Activated CD4-positive, alpha-beta T cell treated with anti-CD3 and anti-CD28 coated beads, Interleukin-2, amount 50 U/mL, for 48 hours (primary cell): ENCODE measurements at places on chromosomes 11 and 22.

DNA sequence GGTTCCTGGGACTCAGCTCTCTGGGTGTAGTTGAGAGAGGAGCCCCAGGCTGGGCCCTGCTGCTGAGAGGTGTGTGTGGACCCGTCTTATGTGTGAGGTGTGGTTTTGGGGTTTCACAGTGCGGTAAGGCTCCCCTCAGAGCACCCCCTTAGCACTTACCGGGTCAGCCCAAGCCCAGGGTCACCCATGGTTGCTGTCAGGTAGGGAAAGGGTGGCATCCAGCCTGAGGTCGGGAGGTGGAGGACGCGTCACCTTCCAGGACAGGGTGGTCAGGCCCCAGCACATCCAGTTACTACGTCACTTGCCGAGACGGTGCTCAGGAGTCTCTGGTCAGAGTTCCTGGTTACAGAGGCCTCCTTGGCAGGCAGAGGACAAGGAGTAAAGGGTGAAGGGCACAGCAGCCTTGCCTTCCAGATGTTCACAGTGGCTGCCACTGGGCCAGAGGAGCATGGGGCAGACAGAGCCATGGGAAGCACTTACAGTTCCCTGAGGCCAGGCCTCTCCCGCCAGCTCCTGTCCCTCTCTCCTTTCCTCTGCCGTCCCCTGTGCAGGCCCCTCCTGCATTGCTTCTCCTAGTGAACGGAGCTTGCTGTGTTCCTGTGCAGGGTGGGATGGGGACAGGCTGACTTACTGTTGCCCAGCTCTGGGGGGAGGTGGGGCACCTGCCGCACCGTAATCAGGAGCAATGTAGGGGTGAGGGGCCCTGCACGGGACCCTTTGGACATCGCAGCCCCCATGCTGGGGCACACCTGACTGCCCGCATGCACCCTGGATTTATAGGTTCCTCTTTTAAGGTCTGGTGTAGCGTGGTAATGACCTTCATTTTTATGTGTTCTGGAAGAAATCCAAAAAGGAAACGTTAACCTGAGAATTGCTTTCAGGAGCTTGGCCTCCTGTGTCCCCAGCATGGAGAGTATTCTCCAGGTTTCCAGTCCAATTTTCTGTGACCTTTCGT lies 285.9 kb downstream of the TBC1D22A start:
- no peak for DNase-seq

- no peak for DNase-seq
Observed at GRCh38 chr22:46672731-46673130, 52.5 kb downstream of the GRAMD4 start.

GRCh38 chr11:132704781-132705375 lies 827.4 kb downstream of the OPCML start:
- no peak for DNase-seq

DNA sequence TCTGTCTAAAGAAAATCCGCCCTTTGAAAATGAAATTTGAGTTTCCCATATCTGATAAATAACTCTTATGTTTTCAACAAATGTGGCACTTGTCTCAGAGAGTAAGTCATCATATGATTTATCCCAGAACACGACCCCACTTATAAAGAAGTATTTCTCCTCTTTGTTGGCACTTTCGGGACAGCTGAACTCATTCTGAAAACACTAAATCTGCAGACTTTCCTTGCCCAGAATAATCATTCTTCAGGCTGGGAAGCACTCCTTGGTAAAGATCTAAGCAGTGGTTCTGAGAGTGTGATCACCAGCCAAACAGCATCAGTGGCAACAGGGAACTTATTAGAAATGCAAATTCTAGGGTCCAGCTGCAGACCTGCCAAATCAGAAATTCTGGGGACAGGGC lies 532.2 kb upstream of the API5 start:
- no peak for DNase-seq

- no peak for DNase-seq
Observed at GRCh38 chr11:93512073-93512475, 31.1 kb downstream of the SMCO4 start.

DNA sequence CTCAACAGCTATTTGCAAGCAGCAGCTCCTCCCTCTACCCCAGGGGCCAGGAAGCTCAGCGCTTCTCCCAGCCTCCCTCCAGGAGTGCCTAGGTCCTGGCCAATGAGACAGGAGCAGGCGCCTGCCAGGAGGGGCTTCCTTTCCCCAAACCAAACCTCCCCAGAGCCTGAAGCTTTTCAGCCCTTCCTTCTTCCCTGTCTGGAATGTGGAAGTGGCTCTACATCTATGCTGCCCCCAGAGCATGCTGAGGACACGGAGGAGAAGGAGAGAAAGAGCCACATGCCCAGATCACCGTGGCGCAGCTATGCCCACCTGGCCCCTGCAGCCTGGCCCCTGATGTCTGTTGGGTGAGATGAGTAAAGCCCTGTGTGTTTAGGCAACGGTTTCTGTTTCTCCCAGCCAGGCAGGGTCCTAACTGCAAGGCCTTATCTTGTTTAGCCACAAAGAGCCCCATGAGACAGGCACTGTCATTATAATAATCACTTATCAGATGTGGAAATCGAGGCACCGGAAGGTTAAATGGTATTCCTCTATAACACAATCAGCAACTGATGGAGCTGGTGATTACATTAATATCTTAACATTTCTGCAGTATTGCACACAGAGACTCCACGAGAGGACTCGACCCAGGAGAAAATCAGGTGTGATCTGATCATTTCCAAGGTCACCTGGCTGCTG lies 315.8 kb downstream of the CTTN start:
- DNase-seq: no peak

DNA sequence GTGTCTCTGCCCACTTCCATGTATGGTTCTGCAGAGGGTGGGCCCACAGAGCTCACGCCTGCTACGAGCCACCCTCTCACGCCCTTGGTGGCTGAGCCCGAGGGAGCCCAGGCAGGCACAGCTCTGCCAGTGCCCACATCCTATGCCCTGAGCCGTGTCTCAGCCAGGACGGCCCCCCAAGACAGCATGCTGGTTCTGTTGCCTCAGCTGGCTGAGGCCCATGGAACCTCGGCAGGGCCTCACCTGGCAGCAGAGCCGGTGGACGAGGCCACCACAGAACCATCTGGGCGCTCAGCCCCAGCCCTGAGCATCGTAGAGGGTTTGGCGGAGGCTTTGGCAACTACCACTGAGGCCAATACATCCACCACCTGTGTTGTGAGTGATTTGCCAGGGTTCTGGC lies 64.0 kb downstream of the OTOG start:
- DNase-seq: no peak

- DNase-seq: no peak
Observed at GRCh38 chr11:1650918-1651262, 21.3 kb downstream of the KRTAP5-5 start.

DNA sequence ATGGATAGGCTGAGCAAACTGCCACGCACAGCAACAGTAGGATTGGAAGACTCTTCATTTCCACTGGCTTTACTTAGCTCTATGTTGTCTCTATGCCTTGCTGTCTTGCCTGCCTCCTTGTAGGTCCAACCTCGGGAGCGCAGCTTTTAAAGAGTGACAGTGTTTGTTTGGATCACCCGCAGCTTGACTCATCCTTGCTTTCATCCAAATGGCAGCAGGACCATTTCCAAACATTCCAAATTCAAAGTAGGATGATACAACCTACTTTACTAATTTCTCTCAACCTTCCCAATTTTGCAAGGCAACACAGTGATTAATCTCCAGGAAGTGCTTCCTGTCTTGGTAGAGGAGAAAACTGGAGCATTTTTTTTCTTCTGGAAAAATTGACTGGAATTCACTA lies at the start of gene MMP3:
MMP3 (minus strand) TSS at position 121 of the 400 bp plus-strand sequence; CDS start at position 58, 63 bp downstream.
- DNase-seq: no peak

DNA sequence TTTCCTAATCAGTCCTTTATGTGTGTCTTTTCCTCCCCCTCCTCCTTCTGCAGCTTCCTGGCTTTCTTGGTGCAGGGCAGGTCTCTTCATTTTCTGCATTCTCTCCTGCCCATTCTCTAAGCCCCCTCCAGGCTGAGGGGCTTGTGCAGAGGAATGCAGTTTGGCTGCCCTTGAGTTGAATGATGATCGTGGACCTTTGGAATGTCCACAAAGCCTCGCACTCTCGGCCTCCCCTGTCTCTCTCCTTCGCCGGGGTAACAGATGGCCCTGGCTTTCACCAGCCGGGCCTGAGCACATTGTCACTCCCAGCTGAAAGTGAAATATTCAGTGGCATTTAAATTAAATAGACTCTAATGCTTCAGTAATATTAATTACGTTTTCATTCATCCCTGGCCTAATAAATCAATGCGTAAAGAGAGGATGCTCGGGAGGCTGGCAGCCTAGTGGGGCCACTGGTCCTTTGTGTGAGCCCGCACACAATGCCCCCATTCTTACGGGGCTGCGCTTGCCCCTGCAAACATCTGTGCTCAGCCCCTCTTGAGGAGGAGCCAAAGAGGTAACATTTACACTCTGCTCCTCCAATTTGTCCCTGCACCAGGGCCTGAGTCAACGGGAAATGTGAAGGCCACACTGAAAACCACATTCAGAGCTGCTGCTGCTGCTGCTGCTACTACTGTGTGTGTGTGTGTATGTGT lies 64.9 kb upstream of the PAX6 start:
- DNase-seq: no peak

- no peak for DNase-seq
Observed at GRCh38 chr11:125494031-125494360, 2.1 kb downstream of the FEZ1 start.

DNA sequence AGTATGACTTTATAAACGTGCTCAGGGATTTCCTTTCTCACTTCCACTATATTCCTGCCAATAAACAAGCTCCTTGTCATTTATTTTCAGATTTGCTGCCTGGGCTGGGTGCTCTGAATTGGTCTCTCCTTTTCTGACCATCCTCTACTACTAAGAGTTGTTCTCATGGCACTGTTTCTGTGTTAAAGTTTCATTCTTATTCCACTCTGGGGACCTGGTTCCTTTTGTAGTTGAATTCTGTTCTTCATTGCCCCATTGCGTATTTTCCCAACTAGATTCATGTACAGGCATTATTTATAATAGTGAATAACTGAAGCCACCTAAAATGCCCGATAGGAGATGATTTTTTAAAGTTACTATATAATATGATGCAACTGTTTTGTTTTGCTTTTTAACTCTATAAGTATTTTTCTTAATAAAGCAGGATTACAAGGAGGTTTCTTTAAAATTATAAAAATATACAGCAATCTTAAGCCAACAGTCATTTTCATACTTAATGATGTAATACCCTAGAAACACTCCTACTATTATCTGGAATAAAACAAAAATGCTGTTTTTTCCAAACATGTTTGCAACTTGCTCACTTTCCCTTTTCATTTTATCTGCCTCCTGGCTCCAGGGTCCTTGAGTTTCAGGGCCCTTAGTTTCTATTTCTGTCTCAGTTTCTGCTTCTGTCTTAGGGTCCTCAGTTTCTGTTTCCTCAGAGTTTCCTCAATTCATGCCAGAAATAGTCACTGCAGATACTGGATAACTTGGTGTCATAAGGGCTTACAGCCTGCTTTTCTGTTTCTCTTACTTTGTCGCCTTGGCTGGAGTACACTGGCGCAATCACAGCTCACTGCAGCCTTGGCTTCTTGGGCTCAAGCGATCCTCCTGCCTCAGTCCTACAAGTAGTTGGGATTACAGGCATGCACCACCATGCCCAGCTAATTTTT lies 9.8 kb upstream of the FUT4 start:
- DNase-seq: no peak

DNA sequence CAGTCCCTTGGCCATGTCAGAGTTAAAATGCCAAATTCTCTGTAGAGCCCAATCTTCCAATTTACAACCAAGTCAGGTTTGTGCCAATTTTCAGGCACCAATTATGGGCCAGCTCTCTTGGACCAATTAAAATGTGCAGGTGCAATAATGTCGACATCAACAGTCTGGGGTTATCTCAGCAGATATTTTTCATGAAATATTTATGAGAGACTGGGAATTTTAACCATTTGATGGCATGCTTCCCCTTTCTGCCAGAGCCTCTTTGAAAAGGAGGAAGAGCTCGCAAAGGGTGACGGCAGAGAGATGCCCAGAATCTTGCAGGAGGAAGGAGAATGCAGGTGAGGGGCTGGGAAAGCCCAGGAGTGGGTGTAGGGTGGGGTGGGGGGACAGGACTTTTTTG lies 100.8 kb upstream of the SYT13 start:
- DNase-seq: no peak

DNA sequence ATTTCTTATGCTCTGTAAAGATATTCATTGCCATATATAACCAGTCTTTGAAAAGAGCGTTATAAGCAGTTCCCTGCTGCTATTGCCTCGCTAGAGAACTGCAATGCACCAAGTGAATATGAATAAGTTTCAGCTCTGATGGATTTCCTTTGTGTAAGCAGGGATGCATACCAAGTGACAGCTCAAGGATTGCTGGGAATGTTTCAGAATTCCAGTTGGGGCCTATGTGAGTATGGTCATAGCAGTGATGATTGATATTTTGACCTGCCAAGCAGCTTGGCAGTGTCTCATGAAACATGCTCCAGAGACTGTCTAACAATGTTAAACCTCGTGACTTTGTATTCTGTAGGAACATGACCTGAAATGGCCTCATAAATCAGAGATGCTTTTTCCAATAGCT lies 312.6 kb downstream of the C11orf87 start:
- DNase-seq: no peak

- DNase-seq: no peak
Observed at GRCh38 chr11:112634551-112634950, 326.7 kb upstream of the NCAM1 start.

- no peak for DNase-seq
Observed at GRCh38 chr11:68470304-68470811, 9.8 kb downstream of the PPP6R3 start.

- DNase-seq: no peak
Observed at GRCh38 chr22:46087336-46087690, 63.0 kb upstream of the PPARA start.

GRCh38 chr22:30286813-30287647 lies 2.3 kb downstream of the CASTOR1 start:
- DNase-seq: peak; percentile 94

GRCh38 chr11:133164986-133165385 lies 367.3 kb downstream of the OPCML start:
- no peak for DNase-seq

GRCh38 chr22:25111579-25112517 lies 87.8 kb upstream of the CRYBB3 start:
- no peak for DNase-seq

- DNase-seq: no peak
Observed at GRCh38 chr22:42280140-42280539, 9.7 kb upstream of the TCF20 start.
